Stimulated activated CD4-positive, alpha-beta T cell treated with anti-CD3 and anti-CD28 coated beads, Interleukin-1b, Interleukin-23, amount 100 ng/mL, for 48 hours (primary cell): ENCODE measurements at places on chromosomes 12 and 14.

GRCh38 chr12:6554168-6555017, 1.4 kb downstream of the IFFO1 start:
- DNase-seq: peak; percentile 78

GRCh38 chr12:123908884-123909725, 63.5 kb downstream of the CCDC92 start:
- DNase-seq: no peak

DNA sequence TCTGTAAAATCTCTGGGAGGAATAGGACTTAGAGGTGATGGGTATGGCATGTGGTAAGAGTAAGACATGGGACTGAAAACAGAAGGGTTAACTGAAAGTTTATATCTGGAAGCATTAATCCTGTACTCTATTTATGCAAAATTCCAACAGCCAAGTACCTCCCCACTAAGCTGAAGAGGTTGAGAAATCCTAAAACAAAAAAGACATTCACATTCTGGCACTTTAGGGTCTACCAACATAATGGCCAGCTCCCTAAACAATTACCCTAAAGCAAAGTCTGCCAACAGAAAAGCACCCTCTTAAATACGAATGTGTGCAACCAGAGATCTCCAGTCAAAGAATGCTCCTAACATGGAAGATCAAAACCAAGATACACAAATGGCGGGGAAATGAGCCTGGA, 87.4 kb downstream of the GTF2A1 start:
- DNase-seq: no peak

- no peak for DNase-seq
Observed at GRCh38 chr12:64569923-64570691, 40.2 kb upstream of the RASSF3 start.

- no peak for DNase-seq
Observed at GRCh38 chr12:43653917-43654316, 101.9 kb upstream of the ADAMTS20 start.

GRCh38 chr14:78863143-78863542, 693.0 kb downstream of the NRXN3 start:
- no peak for DNase-seq

- DNase-seq: no peak
Observed at GRCh38 chr14:87989221-87989955, 3.6 kb downstream of the GALC start.

GRCh38 chr12:34397591-34398365, 375.5 kb downstream of the ALG10 start:
- DNase-seq: no peak

GRCh38 chr12:131599190-131600159, 111.4 kb upstream of the SFSWAP start:
- no peak for DNase-seq

DNA sequence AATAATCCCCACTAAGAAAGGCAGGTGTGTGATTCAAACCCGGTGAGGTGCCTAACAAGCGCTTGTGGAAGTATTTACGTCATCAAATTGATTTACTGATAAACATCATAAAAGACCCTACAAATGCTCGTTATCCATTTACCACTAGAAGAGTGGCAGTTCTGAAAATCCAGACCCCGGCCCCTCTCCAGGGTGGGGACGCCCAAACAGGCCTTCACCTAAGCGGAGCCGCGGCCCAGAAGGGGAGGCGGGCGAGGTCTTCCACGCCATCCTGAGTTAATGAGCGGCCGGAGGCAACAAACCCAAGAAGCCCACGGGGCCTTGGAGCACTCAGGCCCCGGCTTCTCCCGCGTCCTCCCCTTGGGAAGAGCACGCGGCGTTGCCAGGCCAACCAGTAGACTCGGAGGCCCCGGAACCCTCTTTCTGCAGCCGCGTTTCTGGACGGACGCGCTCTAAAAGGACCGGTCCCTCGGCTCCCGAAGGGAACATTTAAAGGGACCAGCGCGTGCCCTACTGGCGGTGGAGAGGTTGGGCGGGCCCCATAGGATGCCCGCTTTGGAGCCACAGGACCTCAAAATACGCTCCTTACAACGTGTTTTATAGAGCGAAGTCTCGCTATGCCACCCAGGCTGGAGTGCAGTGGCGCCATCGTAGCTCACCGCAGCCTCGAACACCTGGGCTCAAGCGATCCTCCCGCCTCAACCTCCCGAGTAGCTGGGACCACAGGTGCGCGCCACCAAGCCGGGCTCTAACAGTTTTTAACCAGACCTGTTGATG, 3.5 kb downstream of the PTPN21 start:
- peak; percentile 68 for DNase-seq

GRCh38 chr12:46296822-46297221, 28.0 kb upstream of the SLC38A1 start:
- DNase-seq: no peak

GRCh38 chr12:16008421-16008824, 97.3 kb downstream of the DERA start:
- DNase-seq: no peak

DNA sequence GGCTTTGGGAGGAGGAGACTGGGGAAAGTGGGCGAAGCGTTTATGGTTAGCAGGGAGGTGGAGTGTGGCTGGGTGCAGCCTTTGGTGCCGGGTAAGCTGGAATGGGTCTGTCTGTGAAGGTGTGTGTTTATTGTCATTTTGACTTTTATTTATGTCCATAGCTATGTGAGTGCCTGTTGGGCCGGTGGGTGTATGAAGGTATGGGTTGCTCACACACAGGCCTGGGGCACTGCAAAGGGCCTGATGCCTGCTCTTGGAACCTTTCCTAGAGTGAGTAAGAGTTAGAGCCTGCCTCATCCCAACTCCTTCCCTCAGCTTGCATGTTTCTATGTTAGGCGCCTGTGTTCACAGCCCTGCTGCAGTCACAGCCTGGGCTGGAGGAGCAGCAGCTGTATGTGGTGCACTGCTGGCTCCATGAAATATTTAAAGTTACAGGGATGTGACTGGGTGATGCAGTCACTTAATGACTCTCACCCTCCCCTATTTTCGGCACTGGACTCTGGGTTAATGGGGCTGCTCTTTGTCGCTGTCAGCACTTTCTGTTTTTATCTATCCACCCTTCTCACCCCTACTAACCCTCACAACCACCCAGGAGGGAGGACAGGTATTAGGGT, 2.6 kb upstream of the PPP1R1A start:
- DNase-seq: no peak

DNA sequence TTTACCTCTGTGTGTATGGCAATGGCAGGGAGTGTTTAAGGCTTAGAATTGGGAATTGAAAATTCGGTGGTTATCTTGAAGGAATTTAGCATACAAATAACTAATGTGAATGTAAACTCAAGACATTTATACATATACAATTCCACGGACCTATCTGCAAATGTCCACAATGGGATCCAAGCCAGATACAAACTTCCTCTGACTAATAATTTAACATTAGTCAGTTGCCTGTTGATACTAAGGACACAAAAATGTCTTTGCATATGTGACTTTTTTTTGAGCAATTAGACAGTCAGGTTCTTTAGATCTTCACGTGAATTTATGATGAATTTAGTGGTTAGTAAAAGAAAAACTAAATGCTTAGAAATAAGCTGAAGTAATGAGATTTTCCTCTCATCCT, 40.5 kb downstream of the ESR2 start:
- no peak for DNase-seq

DNA sequence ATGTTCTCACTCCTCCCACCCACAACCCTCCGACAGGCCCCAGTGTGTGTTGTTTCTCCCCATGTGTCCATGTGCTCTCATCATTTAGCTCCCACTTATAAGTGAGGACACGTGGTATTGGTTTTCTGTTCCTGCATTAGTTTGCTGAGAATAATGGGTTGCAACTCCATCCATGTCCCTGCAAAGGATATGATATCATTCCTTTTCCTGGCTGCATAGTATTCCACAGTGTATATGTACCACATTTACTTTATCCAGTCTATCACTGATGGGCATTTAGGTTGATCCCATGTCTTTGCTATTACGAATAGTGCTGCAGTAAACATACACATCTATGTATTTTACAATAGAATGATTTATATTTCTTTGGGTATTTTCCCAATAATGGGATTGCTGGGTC, 77.5 kb downstream of the SLCO1A2 start:
- no peak for DNase-seq

GRCh38 chr12:42432517-42433140, 106.7 kb downstream of the PPHLN1 start:
- DNase-seq: no peak

DNA sequence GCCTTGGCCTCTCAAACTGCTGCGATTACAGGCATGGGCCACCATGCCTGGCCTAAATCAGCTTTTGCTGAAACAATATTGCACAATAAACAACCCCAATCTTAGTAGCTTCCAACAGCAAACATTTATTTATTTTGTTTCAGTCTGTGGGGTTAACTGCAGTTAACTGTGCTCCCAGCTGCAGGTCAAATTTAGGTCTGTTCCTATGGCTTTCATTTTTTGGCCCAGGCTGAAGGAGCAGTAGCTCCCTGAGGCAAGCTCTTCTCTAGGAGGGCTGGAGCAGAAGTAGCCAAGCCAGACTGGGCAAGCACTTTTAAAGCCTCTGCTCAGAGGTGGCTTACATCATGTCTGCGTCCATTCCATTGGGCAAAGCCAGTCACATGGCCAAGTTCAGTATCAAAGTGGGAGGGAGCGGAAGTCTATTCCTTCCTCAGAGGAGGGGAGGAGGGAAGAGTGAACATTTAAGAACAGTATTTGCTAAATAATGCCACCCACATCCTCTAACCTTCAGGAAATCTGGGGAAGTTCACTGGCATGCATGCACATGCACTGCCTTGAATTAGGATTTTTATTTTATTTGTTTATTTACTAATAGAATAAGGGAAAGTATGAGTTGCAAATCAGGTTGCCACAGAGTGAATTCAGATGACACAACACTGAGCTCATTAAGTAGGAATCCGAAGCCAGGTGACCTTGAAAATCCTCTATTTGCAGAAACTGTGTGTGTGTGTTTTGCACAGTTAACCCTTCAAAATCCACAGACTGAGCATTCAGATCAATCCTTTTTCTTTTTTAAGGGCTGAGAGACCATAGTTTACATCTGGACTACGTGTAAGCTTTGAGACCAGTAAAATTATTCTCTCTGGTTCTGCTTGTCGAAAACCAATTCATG, 122.0 kb upstream of the SEL1L start:
- no peak for DNase-seq

DNA sequence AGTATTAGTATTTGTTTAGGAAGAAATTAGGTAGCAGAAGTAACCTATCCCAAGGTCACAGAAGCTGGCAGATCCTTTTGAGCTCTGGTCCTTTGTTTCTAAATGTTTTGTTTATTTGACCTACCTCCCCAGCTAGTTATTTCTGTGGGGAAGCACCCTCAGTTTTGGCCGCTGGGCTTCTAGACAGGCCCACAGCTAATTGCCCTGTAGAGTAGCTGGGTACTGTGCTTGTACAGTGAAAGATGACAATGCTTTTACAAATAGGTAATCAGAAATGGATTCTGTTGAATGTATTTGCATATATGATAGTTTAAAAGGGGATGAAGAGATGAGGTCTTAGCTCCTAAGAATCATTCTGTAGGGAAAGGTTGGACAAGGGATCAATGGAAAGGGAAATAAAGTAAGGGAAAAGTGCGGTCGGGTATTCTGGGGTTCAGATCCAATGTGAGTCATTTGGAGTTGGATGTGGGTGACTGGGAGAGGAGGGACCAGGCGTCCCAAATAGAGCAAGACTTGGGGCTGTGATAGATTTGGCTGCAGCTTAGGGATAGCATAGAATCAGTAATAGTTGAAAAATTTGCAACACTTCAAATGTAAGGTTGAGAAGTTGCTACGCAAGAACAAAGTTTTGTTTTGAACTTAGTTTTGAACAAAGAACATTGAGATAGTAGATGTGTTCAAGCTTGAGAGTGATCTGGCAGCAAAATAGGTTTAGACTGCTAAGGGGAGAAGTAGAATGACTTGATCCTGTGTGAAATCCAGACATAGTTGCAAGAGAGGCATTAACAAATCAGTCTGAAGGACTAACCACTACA, 3.6 kb downstream of the NUDT4 start:
- DNase-seq: no peak

DNA sequence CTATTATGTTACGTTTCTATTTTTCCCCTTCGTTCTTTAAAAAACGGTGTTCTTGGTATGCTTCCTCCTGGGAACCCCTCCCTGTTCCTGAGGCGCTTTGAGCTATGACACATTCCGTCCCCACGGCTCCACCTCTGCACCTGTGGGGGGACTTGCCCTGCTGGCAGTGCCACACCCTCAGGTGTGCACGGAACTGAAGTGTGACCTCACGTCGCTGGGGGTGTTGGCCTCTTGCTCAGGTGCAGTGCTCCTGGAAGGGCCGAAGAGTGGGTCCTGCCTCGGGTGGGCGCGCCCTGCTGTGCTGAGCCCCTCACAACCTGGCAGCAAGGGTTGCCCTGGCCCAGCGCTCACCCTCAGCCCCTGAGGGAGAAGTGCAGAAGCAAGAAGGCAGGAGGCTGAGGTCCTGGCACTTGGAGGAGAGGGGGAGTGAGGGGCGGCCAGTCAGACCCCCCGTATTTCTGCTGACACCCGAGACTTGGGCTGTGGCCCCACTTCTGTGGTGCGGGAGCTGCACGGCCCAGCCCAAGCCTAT, 4.9 kb downstream of the AMN start:
- DNase-seq: no peak

- no peak for DNase-seq
Observed at GRCh38 chr14:77314043-77314442, 6.6 kb downstream of the POMT2 start.

DNA sequence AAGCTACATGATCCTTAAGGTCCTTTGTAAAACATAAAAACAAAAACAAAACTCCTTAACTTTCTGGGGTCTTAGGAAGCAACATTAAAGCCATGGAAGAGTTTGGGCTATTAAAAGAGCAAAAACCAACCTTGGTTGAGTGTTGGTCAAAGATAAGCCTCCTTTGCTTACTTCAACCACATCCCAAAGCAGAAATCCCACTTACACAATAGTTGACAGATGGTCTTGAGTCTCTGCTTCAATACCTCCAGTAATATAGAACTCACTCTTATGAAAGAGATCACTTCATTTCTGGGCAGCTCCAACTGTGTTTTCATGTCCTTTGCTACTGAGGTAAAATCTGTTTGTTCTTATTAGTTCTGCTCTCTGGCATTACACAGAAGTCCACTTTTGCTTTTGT, 125.8 kb downstream of the SLC38A4 start:
- DNase-seq: no peak

DNA sequence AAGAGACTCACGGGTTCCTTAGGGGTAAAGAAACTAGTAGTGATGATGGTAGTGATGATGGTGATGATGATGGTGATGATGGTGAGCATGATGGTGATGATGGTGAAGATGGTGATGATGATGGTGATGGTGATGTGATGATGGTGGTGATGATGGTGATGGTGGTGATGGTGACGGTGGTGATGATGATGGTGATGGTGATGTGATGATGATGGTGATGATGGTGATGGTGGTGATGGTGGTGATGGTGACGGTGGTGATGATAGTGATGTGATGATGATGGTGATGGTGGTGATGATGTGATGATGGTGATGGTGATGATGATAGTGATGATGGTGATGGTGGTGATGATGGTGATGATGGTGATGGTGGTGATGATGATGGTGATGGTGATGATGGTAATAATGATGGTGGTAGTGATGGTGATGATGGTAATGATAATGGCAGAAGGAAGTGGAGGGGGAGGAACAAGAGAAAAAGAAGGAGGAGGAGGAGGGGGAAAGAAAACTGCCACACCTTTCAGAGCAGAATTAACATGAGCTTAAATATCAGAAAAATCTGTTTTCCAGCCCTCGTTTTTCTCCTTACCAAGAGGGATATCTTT, 85.5 kb downstream of the FZD10 start:
- no peak for DNase-seq
